Suprapubic skin (tissue), 4 donors: ENCODE measurements at places on chromosomes 2 and 18.

DNA sequence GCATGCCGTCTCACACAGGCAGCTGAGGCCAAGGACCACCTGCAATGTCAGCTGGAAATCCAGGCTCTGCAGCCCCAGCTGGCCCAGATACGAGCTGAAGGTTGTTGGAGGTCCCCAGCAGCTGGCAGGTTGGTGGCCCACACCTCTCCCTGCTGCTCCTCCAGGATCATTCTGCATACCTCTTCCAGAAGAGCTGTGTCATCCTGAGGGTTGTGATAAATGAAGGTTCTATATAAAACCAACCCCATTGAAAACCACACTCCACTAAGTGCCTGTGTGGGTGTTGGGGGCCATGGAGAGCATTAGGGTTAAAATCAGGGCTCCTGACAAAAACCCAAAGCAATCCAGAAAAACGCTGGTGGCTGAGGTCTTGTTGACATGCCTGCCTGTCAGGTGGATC, 50.4 kb downstream of the C1QL2 start:
- no peak for DNase-seq

DNA sequence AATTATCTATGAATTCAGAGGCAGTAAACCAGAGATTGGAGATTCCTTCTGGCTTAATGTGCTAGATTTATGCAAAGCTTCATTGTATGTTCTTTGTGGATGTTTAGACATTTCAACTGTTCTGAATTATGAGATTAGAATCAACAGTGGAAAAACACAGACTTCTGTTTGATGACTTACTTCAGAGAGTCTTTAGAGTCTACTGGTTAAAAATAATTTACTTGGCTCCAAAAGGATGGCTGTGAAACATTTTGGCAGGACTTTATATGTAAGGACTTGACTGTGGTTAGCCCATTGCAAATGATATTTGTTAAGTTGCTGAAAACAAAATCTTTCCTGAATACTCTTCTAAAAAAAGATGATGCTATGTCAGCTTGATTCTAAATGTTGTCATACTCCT, 25.5 kb upstream of the LRRC30 start:
- DNase-seq = no peak

- no peak for DNase-seq
Observed at GRCh38 chr2:146244830-146245229, 1600.0 kb upstream of the ACVR2A start.

GRCh38 chr2:175884697-175885393, 117.2 kb downstream of the LNPK start:
- no peak for DNase-seq

GRCh38 chr2:148604927-148605326, 39.6 kb upstream of the EPC2 start:
- DNase-seq = no peak

DNA sequence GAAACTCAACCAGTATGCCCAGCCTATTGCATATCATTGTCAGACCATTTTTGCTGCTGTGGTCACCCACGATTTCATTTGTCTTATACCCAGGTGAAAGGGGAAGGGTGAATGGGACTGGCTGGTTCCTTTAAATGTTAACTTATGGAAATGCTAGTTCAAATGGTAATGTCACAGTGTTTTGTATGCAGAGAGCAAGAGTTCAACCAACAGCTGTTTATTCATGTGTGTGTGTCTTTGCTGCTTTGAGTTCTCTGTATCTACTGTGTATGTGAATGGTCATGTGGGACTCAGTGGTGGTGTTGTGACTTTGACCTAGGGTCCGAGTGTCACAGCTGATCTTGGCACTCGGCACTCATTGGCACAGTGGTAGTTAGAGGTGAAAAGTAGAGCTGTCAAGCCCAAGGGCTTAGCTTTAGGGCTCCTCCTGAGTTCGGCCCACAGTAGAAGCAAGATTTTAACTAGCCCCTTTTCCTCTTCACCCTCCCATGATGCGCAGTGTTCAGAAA, 114.6 kb downstream of the NRP2 start:
- DNase-seq = no peak

DNA sequence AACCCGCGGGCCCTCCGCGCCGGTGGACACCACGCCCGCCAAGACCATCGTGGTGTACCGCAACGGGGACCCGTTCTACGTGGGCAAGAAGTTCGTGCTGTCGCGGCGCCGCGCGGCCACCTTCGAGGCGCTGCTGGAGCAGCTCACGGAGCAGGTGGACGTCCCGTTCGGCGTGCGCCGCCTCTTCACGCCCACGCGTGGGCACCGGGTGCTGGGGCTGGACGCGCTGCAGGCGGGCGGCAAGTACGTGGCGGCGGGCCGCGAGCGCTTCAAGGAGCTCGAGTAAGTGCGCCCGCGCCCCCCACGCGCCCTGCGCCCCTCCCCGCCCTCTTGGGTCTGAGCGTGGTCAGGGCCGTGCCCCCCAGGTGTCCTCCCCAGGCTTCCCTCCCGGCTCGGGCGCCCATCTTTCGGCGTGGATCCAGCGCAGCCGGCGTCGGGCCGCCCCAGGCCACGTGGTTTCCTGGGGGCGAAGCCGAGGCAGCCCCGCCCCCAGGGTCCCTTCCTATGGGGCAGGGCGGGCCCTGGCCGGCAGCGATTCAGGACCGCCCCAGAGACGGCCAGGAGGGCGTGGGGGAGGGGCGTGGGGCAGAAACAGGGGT, 481 bp downstream of the DCDC2C start:
- no peak for DNase-seq

DNA sequence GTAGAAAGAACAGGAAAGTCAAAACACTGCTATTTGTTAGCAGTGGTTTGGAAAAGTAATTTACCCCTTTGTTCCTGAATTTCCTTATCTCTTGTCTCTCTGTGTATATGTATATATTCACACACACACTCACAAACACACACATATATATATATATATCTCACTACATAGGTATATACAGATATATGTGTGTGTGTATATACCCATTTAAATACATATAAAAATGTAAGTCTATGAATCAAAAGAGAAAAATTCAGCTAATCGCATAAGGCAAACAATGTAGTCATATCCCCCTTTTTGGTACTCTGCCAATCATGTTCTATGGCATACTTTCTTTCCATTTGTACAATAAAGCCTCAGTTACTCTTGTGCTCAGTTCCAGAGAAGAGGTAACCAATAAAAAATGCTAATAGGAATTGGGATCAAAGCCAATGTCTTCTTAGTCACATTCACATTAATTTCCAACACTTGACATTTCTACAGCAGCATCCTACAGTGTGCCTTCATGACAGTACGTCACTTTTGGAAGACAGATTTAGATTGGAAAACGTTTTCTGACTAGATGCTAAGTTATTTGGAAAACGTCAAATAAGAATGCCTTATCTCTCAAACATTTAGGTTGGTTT, 94.6 kb downstream of the MC4R start:
- no peak for DNase-seq

GRCh38 chr2:393711-394696, 106.1 kb upstream of the ALKAL2 start:
- no peak for DNase-seq

- no peak for DNase-seq
Observed at GRCh38 chr2:200212862-200213425, 93.5 kb upstream of the SPATS2L start.

DNA sequence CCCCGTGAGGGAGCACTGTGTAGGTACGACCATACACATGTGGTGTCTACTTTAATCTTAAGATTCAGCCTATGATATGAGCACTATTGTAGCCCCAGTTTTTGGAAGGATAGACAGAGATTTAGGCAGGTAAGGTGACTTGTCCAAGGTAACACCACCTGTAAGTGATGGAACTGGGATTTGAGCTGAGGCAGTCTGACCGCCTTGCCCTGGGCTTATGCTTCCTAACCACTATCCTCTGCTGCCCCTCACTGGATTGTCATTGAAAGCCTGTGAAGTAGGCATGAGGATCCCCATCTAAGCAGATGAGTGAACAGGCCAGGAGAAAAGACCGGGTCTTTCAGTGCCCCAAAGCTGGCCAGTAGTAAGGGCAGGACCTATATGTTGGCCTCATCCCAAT, 343.8 kb downstream of the CYRIA start:
- no peak for DNase-seq

DNA sequence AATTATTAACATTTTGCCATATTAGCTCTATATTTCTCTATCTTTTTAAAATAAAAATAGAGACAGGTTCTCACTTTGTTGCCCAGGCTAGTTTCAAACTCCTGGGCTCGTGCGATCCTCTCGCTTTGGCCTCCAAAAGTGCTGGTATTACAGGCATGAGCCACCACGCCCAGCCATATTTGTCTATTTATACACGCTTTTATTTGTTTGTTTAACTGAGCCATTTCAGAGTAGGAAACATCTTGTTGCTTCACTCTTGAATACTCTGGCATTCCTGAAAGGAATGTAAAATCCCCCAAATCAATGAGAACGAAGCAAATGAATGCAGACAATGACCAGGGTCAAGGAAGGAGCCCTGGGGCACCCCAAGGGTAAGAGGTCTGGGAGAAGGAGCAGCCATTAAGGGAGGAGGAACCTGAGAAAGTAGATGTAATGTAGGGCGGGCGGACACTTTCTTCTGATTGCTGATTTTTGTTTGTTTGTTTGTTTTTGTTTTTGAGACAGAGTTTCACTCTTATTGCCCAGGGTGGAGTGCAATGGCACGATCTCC, 31.7 kb upstream of the RAB1A start:
- DNase-seq = no peak

- peak; percentile 19 for DNase-seq
Observed at GRCh38 chr18:2889761-2890192, 43.0 kb downstream of the EMILIN2 start.

DNA sequence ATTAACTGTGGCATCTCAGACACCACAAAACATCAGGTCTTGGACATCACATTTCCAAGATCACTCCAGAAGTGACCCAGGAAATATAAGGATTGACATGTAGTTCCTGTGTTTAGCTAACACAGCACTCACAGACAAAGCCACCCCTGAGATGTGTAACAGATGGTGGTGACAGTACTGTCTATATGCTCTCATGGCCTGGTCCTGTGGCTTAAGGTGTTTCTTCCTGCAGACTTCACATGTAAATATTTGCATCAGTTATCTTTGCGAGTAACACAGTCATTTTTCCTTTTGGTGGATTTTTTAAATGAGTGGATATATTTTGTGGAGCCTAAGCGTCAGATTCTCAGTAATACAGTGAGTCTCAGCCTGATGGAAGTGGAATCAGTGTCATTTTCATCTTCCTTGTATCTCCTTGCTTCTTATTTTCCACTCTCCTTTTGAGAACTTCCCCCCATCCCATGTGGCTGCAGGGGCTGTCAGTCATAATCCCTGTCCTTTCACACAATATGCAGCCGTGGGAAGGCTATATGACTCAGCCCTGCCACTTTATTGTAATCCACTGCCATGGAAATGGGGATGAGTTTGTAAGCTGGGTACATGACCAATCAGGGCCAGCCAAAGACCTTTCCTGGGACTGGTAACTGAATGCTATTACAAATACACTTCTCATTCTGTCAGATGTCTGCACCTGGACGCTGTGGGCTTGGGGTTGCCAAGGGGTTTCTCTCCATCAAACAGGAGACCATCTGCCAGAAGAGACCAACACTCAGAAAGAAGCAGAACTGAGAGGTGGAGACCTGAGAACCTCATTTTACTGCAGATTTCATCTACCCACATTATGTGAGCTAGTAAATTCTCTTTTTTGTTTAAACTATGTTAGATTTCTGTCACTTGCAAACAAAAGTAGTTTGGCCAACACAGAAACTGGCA, 74.3 kb downstream of the ICOS start:
- DNase-seq = no peak

DNA sequence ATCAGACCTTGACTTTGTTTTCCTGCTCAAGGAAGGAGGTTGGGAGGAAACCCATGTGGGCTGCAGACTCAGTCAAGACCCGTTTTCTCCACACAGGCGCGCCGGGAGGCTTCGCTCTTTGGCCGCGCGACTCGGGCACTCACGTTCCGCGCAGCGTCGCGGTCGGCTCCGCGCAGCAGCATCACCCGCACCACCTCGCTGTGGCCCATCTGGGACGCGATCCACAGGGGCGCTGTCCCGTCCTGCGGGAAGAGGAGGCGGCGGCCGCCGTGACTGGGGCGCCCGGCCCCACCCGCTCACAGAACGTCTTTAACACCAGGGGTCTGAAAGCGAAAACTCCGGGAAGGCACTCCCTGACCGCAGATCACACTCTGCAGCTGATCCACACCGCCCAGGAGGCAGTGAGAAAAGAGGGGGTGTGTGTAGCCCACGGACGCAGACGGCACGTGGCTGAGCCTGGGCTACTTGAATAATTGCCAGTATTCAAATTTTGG, 33.1 kb upstream of the NPC1 start:
- no peak for DNase-seq

DNA sequence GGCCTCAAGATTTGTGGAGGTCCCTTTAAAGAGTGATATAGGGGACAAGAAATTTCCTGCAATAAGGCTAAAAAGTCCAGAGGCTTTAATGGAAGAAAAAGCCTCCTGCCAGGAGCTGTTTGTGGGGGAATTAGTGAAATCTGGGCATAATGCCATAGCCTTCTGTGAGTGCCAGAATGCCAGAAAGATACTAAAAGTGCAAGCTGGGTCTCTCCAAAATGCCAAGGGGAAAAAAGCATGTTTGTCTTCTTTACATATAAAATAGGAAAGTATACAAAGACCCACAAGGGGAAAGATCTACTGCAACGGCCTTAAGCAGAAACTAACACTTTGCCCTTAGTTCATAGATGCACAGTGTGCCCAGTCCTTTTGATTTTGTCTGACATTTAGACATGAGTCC, 647.7 kb upstream of the ZNF804A start:
- no peak for DNase-seq

- DNase-seq = no peak
Observed at GRCh38 chr2:231050018-231050901, 6.4 kb upstream of the PSMD1 start.
